ENCODE measurements at places on chromosomes 1 and 21.

DNA sequence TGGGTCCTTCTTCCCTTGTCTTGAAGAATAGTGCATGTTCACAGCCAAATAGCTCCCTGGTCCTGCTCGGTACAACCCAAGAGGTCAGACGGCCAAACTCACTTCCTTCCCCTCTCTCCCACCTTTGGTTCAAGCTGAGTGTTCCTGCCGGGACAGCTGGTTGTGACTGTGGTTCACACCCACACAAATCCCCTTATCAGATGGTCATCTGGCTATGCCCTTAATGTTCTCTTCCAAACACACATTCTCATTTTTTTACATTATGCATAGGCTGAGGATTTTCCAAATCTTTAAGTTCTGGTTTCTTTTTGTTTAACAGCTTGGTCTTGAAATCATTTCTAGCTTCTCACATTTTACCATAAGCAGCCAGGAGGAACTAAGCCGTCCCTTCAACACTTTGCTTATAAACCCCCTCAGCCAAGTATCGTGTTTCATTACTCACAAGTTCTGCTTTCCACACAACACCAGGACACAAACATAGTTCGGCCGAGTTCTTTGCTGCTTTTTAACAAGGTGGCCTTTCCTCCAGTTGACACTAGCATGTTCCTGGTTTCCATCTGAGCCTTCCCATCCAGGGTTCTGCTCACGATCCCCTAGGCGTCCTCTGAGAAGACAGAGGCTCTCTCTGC is 19.7 kb upstream of the TSPEAR start:
- DNase-seq, result no peak

GRCh38 chr1:93296555-93297154 is 49.1 kb upstream of the DR1 start:
- DNase-seq, result no peak

DNA sequence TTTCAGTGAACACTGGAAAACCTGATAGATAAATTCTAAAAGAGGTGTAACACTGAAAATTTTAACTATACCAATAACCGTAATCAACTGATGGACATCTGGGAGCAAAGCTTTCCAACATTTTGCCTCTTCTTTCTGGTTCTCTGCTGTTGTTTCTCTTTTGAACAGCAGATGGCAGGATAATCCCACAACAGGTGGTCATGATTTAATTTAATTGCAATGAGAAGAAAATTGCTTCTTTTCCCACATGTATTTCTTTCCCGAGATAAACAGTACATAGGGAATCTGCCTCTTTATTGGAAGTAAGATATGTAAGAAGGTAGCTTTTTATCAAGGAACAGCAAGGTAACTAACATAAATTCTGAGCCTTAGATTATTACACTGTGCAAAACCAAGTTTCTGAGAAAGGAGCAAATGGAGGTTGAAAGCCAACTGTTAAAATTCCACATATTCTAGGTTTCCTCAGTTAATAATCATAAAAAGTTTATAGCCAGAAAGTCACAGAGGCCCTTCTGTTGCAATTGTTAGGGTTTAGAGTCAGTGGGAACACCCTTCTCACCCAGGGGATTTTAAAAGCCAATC is 72.9 kb downstream of the RPS6KA1 start:
- DNase-seq, result peak; percentile 20

GRCh38 chr1:67604778-67605177 is 80.2 kb upstream of the GADD45A start:
- DNase-seq, result no peak

GRCh38 chr1:61284936-61285335 is 202.6 kb downstream of the NFIA start:
- no peak for DNase-seq

DNA sequence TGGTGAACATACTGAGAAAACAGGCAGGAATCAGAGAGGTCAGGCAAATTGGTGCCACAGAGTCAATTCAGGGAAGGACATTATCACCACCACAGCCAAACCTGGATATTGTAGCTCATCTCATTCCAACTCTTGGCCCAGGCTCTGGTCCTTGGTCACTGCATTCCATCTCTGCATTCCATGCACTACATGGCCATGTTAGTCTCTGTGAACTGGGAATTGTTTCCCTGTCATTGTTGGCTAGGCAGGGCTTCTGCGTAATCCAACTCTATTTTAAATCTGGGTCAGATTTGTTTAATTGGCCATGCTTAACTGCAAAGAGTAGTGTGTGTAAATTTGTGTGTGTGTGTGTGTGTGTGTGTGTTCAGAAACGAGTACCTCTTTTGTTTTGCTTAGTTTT is 837.6 kb upstream of the ADAMTS5 start:
- DNase-seq, result no peak

All from NCI-H526 treated with DMSO at 0.1 percent for 48 hours (cell line).